ENCODE measurements at places on chromosomes 16 and 17.

DNA sequence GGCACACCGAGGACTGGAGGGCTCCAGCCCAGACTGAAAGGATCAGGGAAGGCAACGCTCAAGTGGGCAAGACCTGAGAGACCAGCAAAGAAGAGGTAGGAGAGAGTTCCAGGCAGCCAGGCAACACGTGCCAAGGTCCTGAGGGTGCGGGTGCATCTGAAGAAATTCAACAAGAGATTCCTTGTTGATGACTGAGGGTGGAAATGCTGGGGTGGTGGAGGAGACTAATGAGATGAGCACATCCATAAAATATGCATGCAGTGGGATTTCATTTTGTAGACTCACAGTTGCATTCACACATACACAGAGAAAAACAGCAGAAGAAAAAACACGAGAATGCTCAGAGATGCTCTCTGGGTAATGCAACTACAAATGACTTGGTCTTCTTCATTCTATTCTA lies 154.8 kb upstream of the FOXF1 start:
- DNase-seq: no peak

GRCh38 chr16:57361404-57361803 lies 2.8 kb downstream of the CCL22 start:
- no peak for DNase-seq

GRCh38 chr17:78573955-78574354 lies 3.2 kb downstream of the DNAH17 start:
- no peak for DNase-seq

- no peak for DNase-seq
Measured at GRCh38 chr17:66633317-66633965, 201.5 kb upstream of the CACNG5 start.

- no peak for DNase-seq
Measured at GRCh38 chr17:59105852-59106462, 723 bp downstream of the TRIM37 start.

- DNase-seq: no peak
Measured at GRCh38 chr16:9318764-9319163, 227.3 kb downstream of the HAPSTR1 start.

DNA sequence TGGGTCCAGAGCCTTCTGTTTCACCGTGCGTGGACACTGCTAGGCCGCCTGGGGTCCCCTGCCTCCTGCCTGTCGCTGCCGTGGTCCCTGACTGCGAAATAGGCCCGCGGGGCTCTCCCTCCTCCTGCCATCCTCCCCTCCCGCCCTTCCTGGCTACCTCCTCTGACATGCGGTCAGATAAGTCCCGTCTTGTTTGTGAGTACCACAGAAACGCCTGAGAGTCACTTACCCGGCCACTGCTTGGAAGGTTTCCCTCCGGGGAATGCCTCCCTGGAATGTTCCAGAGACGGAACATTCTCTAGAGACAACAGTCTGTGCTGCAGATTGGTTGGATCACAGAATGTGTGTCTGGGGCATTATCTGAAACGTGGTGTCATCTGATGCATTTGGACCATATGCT lies 22.7 kb downstream of the CIBAR2 start:
- no peak for DNase-seq

DNA sequence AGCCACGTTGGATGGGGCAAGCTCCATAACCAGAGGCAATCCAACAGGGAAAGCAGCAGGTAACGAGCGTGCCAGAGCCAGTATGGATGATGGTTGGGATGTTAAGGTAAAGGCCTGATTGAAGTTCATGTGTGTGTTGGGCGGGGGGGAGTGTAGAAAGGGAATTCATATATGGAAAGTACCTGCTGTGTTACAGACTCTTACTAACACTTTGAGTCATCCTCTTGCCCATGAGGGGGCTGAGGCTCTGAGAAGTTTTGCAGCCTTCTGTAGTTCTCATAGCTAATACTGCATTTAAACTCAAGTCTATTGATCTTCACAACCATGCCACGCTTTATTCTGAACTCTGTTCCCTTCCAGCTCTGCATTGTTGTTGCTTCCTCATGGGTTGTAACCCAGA lies 28.5 kb downstream of the SYCE1L start:
- no peak for DNase-seq

GRCh38 chr16:64452446-64452845 lies 669.4 kb downstream of the CDH11 start:
- DNase-seq: no peak

GRCh38 chr17:78678222-78678557 lies 101.0 kb upstream of the DNAH17 start:
- DNase-seq: no peak

DNA sequence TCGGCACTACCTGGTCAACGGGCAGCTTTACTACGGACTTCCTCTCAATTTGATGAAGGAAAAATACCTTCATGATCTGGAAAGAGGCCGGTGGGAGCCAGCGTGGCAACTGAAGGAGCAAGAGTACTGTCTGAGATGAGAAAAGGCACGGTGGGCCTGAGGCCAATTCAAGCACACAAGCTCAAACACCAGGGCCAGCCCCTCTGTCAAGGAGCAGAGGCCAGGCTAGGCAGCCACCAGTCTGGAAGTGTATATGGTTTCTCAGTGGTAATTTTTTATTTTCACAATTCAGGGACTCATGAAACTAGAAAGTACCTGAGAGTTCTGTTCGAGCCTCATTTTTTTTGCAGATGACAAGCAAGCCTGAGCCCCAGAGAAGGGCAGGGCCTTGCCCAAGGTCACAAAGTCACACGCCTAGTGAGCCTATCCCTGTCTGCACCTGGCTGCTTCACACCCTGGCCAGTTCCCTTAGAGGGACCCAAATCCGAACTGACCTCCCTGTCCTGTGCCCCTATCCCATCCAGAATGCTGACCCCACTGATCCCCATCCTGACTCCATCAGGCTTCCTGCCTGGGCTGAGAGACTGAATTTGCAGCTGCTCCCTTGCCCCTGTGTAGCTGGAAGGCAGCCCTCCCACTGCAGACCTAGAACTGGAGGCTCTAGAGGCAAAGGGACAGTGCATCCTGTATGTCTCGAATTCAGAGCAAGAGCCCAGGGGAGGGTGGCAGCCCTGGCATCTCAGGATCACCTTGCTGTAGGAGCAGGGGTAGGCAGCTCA lies 4.8 kb upstream of the TBX2 start:
- DNase-seq: no peak

- no peak for DNase-seq
Measured at GRCh38 chr17:50806141-50806643, 29.2 kb upstream of the WFIKKN2 start.

GRCh38 chr17:47966079-47966519 lies 4.8 kb upstream of the CDK5RAP3 start:
- DNase-seq: no peak

- no peak for DNase-seq
Measured at GRCh38 chr17:6712058-6712853, 913 bp downstream of the SLC13A5 start.

- no peak for DNase-seq
Measured at GRCh38 chr17:31266042-31266441, 31.0 kb downstream of the OMG start.

- no peak for DNase-seq
Measured at GRCh38 chr17:60745544-60745943, 67.9 kb downstream of the BCAS3 start.

DNA sequence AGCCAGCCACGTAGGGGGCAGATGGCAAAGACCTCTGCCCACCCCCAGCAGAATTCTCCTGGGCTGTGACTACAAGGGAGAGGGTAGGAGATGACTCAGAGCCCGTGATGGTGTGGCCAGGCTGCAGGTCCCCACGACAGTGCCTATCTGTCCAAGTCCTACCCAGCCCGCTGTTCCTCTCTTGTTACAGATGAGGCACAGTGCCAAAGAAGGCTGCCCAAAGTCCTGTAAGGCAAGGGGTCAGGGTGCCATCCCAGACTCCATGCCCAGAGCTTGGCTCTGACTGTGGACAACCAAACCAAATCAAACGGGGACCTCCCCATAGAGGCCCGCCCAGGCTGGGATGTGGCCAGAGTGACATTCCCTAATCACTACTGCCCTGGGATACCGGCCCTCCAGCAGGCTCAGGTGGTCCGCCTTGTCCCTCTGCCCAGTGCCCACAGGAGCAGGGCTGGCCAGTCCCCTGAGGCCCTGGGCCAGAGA lies 12.6 kb upstream of the BCAR1 start:
- DNase-seq: no peak

GRCh38 chr17:50908860-50909764 lies 43.0 kb upstream of the TOB1 start:
- no peak for DNase-seq

DNA sequence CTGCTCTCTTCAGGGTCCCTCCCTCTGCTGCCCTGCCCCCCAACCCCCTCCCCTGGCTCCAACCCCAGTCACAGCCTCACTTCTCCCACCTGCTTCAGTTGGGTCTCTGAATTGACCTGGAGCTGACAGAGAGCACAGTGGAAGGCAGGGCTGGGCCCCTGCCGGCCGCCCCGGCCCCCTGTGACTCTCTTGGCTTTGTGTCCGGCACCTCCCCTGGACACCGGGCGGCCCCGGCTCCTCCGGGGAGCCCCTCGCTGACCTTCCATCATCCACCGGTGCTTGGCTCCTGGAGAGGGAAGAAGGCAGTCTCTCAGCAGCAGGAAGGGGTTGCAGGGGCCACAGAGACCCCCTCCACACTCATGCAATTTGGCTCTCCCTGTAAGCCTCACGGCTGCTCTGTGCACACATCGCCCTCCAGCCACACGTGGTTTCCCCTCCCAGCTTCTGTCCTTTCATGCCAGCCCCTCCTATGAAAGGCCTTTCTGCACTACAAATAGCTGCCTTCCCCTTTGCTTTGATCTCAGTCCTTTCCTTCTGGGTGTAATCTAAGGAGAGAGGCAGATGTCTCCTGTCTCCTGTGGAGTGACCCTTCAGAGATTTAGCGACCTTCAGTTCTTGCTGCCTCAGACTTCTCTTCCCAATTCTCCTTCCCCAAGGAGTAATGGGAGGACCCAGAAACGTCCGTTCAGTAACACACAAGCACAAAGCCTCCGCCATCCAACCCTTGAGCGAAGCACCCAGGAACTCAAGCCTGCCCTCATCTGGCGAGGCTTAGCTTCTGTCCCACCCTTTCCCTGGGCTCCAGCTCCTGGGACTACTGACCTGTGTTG lies 8.3 kb downstream of the NKIRAS2 start:
- no peak for DNase-seq

- no peak for DNase-seq
Measured at GRCh38 chr16:73813527-73813926, 483.1 kb upstream of the PSMD7 start.

DNA sequence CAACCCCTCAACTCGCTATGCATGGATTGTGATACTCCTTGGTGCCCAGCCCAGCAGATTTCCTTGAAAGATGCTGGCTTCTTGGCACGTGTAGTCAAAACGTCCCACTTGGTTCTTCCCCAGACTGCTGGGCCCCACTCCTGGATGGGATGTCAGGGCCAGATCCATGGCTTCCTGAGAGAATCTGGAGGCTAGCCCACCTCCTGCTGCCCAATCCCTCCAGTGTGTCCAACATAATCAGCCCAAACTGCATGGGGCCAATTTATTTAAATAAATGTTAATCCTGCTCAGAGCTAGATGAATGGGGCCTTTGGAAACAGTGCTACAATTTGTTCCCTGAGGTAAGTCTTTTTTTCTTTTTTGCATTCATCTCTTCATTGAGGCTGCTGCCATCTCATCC lies 49.4 kb downstream of the WSB1 start:
- DNase-seq: no peak

DNA sequence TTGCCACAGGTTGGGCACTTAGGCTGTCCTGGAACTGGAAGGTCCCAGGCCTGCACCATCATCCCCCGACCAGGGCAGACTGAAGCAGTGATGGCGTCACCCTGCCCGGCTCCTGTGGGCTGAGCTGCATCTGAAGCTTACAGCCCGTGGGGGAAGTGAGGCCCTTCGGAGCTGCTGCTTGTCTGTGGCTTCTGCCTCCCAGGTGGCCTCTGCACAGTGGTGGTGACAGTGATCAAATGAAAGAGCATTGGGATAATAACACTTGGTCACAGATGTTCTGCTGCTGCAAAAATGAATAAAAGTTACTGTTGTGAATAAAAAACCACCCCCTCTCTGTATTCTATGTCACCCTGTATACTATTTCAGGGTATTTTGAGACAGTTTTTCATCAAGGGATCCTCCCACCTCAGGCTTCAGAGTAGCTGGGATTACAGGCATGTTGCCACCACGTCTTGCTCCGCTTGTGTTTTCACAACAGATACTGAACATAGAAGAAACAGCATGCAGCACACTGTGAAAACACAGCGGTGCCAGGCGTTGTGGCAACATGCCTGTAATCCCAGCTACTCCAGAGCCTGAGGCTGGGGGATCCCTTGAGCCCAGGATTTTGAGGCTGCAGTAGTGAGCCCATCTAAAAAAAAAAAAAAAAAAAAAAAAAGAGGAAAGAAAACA lies 165.0 kb downstream of the LGALS9B start:
- DNase-seq: no peak

DNA sequence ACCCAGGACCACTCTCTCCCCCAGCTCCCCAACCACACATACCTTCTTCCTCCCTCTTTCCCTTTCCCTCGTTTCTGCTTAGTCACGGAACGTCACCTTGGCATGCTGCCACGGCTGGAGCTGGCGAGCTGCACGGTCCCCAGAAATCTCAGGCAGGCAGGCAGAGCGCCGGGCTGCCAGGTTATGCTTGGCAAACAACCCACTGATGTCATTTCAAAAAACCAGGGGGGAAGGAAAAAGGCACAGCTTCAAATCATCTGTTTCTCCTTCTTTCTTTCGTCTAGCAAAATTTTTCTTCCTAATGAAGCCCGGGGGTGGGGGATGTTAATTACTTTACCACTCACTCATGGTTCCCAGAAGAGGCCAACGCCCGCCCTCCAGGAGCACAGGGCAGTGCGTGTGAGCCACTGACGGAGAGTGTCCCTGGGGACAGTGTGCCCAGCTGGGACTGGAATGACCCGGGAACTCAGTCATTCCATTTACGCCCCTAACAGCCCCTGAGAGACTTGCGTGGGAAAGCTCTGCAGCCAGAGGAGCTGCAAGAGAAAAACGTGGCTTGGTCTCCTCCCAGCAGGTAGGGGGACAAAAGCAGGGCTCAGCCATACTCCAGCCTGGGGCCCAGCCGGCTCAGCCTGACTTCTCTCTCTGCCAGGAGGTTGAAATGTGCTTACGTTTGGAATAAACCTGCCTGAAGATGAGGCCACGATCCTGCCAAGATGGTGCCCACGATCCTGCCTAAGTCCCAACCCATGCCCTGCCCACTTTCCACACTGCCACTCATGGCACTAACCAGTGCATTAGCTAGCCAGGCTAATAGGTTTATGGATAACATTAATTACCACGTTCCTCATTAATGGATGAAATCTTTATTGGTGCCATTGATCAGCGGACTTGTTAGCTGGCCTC lies 198.9 kb downstream of the ZFHX3 start:
- no peak for DNase-seq

DNA sequence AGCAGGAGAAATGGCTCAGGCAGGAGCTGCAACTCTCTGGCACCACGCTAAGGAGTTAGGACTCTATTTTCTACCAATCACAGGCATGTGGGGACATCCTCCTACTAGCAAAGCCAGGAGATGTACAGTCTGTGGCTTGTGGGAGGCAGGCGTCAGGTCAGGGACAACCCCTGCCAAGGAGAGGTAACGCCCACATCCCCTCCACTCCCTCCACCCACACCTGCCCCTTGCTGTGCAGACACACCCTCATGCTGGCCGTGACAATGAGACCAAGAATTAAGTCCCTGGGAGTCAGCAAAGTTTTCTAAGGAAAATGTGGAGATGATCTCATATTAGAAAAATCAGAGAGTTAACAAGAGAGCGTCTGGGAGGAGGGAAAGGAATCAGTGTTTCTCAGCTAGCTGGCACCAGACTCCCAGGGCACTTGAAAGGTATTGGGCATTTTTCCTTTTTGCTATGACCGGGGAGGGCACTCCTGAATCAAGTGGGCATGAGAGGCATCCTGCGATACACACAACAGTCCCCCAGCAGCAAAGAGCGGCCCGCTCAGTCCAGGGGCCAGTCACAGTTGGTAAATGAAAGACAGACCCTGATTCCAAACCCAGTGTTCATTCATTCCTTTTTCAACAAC lies 87.3 kb upstream of the RPL38 start:
- DNase-seq: no peak

Measured in cortex of kidney (tissue), 1 donor.